ENCODE measurements at places on chromosomes 2 and 18.

DNA sequence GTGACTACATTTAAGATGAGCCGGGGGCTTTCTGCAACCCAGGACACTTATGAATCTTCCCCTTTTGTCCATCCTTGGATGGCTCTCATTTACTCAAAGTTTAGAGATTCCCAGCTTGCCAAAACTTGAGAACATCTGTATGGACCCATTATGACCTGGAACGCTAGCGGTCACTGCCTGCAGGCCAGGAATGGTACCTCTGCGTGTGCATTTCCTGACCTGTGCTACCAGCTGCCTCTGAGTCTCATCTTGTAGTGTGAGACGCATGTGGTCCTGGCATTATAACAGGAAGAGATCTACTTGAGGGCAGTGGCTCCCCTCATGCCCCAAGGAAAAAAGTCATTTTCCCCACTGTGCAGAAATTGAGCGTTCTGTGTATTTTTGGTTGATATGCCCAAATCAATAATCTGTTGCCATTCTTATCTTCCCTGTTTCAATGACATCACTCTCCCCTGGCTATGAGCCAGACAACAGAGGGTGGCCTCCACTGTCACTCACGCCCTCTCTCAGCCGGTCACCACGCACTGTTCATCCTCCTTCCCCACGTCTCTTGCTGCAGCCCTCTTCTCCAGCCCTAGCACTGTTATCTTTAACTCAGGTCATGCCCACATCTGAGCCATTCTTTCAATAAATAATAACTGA lies 28.5 kb upstream of the NPAS2 start:
- no peak for DNase-seq

- DNase-seq: no peak
Measured at GRCh38 chr2:111005821-111006220, 114.9 kb upstream of the BCL2L11 start.

DNA sequence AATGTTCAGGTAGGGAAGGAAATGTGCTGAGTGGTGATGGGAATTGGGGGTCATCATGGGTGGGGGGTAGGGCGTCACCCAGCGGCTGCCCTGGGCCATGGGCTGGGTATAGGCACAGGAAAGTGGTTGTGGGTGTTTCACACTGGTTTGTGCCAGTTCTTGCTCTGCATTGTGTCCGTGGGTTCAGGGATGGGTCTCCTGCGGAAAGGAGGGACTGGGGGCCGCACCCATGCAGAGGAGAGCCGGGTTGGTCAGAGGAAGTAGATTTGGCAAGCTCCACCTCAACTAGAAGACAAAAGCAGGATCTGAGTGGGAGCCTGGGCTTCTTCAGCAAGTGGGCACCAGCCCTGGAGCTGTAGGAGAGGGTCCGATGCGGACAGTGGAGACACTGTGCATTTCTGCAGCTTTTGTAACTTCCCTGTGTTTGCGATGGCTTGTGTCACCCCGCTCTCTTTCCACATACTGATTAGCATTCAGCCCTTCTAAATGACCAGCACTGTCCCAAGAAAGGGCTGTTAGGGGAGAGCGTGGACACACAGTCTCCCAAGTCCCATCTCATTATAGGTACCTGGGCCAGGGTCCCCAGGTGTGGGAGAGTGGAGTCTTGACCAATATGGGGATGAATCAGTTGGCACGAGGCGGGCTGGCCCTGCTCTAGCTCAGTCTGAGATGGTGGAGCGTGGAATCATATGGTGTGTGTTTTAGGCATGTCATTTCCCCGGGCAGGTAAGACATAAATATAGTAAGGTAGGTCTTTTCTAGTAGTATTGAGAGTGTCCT lies 67.2 kb downstream of the LRRFIP1 start:
- DNase-seq: no peak

- no peak for DNase-seq
Measured at GRCh38 chr2:104577143-104577542, 276.8 kb upstream of the POU3F3 start.

GRCh38 chr2:108911401-108911800 lies 77.6 kb downstream of the EDAR start:
- DNase-seq: no peak

DNA sequence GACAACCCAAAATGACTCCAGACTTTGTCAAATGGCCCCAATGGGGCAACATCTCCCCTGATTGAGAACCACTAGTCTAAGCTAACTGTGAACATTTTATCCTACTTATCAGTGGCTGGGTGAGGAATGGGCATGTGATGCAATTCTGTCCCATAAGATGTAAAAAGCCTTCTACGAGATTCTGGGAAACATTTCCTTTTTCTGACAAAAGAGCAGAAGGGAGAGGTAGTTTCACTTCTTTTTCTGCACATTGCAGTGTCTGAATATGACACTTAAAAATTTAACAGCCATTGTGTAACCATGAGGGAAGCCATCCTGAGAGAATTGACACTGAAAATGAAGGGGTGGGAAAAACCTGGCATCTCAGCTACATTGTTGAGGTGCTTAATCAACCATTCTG lies 17.3 kb upstream of the MARCHF4 start:
- no peak for DNase-seq

DNA sequence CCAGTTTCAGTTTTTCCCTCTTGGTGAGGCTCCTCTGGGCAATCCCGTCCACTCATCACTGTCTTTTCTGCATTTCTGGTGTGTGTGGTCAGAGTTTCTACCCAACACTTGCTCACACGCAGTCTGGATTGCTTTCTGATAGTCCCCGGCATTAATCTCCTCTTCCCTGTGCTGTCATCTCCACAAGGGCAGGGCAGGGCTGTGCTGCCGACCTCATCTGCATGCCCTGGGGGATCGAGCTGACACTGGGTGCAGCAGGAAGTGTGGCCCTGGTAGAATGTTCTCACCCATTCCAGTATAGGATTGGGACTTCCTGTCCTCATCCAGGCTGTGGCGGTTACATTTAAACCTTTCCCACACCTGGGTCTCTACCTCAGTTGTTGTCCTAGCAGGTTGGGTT lies 80.0 kb upstream of the FAM136A start:
- no peak for DNase-seq

DNA sequence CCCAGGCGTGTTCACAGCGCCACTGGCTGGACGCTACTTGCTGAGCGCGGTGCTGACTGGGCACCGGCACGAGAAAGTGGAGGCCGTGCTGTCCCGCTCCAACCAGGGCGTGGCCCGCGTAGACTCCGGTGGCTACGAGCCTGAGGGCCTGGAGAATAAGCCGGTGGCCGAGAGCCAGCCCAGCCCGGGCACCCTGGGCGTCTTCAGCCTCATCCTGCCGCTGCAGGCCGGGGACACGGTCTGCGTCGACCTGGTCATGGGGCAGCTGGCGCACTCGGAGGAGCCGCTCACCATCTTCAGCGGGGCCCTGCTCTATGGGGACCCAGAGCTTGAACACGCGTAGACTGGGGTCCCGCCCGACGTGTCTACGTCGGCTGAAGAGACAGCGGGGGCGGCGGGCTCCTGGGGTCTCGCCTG lies 891 bp upstream of the KHK start:
- DNase-seq: peak; percentile 84

DNA sequence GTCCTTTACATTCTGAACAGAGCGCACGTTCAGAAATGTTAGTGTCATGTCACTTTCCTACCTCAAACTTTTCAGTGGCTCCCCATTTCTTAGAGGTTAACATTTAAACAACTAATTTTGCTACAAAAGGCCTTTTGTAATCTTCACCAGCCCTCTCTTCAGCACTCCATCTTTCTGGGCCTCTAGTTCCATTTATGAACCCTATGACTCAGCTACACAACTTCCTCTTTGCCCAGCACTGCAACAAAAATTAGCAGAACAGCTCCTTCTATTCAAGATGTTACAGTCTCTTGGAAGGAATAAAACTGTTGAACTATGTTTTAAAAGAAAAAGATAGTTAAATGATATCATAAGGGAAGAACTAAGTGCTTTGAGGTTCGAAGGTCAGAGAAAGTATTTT lies 139.9 kb downstream of the VWC2L start:
- DNase-seq: no peak

GRCh38 chr2:97706112-97706511 lies 7.3 kb upstream of the ZAP70 start:
- no peak for DNase-seq

DNA sequence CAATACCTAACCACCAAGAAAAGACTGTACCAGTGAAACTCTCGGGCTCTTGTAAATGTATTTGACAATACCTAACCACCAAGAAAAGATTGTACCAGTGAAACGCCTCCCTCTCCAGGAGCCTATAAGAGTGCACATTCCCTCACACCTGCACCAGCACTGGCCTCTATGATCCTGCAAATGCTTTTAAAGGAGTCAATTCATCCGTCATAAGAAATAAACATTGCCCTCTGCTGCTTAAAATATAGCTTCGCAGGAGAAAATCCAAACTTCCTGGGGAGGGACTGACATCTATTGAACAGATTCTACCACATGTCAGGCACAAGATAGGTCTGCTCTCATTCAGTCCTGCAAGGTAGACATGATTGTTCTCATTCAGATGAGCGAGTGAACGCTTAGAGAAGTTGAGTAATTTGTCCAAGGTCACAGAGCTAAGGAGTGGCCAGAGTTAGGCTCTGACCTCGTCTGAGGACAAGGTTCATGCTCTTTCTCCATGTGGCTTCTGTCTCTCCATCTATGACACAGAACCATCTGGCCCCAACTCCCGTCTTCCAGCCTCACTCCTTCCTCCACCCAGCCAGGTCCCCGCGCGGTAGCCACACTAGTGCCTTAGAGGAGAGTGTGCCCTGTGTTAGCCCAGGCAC lies 38.7 kb downstream of the MCFD2 start:
- DNase-seq: no peak

DNA sequence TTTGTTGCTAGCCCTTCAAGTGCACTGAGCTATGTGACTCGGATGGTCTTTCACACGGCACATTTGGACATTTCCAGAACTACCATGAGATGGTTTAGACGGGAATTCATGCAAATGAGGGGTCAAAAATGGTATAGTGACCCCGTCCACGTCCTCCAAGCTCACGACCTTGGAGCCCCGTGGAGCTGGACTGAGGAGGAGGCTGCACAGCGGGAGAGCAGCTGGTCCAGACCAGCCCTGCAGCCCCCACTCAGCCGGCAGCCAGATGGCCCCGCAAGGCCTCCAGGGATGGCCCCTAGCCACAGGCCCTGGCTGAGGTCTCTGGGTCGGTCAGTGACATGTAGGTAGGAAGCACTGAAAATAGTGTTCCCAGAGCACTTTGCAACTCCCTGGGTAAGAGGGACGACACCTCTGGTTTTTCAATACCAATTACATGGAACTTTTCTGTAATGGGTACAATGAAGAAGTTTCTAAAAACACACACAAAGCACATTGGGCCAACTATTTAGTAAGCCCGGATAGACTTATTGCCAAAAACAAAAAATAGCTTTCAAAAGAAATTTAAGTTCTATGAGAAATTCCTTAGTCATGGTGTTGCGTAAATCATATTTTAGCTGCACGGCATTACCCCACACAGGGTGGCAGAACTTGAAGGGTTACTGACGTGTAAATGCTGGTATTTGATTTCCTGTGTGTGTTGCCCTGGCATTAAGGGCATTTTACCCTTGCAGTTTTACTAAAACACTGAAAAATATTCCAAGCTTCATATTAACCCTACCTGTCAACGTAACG lies 88.8 kb downstream of the EPAS1 start:
- DNase-seq: no peak

DNA sequence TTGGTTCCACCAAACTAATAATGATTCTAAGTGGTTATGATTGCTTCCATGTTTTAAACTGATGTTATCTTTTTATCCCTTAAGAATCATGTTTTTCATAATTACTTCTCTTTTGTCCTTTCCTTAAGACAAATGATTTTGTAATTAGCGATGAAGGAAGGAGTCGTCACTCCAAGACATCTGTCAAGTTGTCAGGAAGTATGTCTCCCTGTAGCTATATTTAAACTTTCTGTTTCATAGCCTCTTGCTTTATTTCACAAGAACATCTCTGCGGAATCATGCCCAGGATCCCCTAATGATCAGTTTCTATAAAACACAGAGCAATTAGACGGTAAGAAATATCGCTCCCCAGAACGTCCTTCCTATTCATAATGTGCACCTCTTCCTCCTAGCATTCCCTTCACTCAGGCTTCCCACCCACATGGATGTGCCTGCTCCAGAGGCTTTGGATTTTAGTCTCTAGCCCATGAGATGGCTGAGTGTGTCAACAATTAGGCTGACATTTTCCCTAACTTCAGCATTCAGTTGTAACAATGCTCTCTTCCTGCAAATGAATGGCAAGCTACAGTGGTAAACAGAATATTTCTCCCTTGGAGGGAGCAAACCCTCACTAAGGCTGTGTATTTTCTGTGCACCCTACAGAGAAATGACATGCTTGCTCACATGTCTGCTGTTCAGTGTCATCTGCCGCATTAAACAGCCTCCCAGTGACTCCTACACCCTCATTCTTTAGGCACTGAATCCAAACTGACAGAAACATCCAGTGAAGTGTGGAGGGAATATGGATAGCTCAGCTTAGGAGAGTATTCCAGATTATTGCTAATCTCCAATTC lies 879.6 kb upstream of the CELF4 start:
- no peak for DNase-seq

DNA sequence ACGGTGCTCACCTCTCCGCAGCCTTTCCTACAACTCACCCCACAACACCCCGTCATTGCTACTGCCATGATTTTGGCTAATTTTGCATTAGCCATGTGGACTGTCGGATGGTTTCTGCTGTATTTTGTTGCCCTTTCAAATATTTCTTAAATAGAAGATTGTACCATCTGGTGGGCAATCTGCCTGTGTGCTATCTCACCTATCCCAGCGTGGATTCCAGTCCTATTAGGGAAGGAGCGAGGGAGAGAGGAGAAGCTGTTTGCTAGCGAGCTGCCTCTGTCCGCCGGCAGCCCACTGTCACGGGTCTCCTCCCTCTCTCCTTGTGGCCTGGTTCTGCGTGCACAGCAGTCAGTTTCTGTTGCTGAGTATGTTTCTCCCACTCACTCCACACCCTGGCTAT lies 336.2 kb downstream of the TXNL1 start:
- DNase-seq: no peak

DNA sequence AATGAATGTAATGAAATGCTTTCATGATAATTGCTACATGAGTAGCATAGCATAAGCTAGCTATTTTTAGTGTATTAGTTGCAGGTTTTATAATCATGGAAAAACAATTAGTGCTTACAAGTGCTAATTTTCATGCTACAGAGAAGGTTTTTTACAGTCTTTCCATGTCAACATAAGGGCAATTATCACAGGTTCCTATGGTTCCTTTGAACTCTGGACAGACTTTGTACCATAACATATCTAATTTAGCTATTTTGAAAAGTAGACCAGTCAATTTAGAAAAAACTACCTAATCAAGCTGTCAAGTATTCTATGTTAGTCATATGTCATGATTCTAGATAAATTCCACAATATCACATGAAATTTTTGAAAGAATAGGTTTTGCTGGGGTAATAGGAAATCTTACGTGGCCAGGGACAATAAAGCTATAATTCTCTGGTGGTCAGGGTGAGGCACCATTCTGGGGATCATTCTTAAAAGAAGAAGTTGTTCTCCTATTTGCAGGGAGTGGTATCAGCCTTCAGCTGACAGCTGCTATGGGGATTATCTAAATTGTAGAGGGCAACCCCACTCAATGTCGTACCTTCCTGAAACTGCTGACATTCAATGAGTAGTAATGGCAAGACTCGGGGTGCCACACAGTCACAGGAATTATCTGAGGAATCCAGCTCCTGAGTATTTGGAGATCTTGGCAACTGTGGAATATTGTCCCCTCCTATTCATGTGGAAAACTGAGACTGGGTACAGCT lies 724.0 kb upstream of the LINC00305 start:
- no peak for DNase-seq
